Stimulated activated naive B cell treated with anti-CD40 and anti-IgM and Interleukin-4, amounts not matched to agents 10 μg/mL and 1 μg/mL and 100 μg/mL, for 72 hours (primary cell): ENCODE measurements at places on chromosomes 7 and 10.

GRCh38 chr7:94295850-94296249 is 98.8 kb upstream of the COL1A2 start:
- DNase-seq: no peak

DNA sequence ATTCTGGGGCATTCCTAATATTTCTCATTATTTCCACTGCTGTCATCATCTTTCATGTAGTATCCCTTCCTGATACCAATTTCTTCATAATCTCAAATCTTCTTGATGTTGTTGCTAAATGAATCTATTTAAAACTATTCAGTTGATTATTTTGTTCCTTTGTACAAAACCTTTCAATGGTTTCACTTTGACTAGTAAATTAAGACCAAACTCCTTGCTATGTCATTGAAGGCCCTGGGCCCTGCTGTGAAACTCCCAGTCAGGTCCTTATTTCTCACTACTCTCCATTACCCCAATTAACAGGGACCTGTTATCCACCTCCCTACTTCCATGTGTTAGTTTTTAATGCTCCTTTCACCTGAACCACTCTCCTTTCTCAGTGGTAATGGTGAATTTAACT is 97.0 kb downstream of the CTTNBP2 start:
- no peak for DNase-seq

DNA sequence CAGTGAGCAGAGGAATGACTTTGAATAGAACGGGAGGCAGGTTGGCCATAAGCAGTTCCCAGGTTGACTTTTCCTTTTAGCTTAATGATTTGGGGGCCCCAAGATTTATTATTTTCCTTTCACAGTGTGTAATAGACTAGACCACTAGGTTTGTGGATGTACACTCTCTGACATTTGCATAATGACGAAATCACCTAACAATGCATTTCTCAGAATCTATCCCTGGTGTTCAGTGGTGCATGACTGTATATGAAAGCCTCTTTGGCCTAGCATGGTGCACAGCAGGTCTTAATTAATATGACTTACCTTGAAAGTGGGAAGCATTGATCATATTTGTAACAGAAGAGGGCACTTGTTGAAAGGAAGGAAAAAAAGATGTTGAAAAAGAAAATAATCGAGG is 761.9 kb downstream of the TYW1 start:
- DNase-seq: no peak

DNA sequence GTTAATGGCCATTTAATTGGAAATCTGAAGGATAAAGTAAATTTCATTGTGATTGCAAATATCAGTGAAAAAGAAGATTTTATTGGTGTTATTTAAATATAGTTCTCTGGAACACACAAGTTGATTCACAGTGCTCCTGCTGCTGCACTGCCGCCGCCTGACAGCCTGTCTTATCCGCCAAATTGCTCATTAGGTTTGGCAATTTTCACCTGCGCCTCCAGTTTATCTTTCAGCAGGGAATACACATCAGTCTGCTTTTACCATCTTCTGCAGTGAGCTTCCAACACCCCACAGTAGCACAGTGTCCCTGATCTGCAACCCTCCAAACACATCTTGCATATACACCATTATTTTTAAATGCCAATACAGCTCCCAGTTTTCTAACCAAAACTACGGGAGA is 308.3 kb downstream of the PARD3 start:
- DNase-seq: no peak

- DNase-seq: no peak
Measured at GRCh38 chr10:44316922-44317215, 68.0 kb downstream of the CXCL12 start.

DNA sequence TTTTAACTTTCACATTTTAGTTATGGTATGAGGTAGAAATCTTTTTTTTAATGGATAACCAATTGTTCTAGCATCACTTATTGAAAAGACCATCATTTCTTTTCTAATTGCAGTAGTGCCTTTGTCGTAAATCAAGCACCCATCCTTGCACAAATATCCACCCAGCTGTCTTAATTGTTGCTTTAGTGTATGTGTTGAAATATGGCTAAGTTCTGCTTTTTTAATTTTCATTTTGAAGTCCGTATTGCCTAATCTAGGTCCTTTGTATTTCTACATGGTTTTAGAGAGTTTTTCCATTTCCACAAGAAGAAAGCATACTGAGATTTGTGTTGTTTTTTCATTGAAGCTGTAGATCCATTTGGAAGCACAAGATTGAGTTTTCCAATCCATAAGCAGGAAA is 259.6 kb upstream of the SEMA3E start:
- no peak for DNase-seq

GRCh38 chr10:69867699-69868558 is 66.2 kb downstream of the COL13A1 start:
- no peak for DNase-seq

DNA sequence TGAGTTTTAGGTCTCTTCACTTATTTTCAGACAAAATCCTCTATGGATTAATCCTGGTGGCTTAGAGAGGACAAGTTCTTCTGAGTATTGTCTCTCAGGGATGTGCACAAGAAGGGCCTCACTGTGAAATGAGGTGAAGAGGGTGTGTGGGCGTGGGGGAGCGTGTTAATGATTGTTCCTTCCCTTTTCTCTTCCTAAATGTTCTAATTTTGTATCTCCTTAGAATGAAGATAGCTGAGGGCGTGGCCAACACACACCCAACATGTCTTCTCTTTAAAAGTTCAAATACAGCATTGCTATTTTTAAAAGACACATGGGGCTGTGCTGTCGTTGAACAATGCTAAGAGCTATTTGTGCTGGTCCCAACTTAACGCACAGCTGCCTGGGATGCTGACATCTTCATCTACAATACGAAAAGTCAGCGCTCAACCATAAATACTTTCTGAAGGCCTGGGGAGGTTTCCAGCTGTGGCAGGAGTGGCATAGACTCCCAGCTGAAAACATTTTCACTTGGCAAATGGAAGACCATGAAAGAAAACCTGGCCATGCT is 135.9 kb downstream of the JCAD start:
- no peak for DNase-seq

- no peak for DNase-seq
Measured at GRCh38 chr7:131636092-131636491, 79.7 kb upstream of the PODXL start.

DNA sequence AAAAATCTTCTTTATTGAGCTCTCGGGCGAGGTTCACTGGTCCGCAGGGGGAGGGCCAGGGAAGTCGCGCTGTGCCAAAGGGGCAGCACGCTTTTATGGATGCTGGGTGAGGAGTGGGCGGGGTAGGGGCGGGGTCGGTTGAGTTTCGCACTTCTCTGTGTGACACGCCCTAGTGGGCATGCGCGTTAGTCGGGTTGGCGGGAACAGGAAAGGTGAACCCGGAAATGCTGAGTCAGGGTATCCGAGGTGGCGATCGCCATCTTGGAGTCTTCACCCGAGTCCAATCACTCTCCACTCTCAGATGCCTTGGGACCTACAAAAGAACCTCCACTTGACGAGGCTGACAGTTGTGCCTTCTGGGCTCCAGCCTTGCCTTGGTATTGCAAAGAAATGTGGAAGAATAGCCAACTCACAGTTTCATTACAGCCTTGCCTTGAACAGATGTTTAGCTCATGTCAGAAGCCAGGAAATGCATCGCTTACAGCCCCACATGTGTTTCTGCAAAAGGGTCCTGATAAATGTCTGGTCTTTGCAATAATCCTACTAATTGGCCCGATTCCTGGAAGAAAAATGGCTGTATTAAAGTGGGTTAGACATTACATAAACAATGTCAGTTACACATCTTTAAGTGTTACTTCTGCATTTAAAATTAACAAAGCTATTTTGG is 64.1 kb downstream of the AHR start:
- no peak for DNase-seq

GRCh38 chr10:60433684-60434083 is 44.0 kb upstream of the ANK3 start:
- DNase-seq: no peak

DNA sequence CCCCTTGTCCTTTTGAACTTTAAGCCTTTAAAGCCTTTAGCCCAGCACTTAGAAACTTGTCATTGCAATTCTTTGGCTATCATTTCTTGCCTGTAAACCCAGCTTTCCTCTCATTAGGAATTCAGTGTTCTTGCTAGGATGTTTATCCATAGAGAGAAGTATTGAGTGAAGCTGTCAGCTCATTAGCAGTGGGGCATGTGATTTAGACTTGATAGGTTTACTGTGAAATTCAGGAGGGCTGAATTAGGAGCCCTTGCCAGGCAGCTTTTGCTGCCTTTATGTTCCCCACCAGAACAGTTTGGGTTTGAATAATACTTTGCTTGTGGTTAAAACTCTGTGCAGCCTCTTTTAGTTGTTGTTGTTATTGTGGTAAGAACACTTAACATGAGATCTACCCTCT is 39.5 kb downstream of the LHFPL3 start:
- no peak for DNase-seq

DNA sequence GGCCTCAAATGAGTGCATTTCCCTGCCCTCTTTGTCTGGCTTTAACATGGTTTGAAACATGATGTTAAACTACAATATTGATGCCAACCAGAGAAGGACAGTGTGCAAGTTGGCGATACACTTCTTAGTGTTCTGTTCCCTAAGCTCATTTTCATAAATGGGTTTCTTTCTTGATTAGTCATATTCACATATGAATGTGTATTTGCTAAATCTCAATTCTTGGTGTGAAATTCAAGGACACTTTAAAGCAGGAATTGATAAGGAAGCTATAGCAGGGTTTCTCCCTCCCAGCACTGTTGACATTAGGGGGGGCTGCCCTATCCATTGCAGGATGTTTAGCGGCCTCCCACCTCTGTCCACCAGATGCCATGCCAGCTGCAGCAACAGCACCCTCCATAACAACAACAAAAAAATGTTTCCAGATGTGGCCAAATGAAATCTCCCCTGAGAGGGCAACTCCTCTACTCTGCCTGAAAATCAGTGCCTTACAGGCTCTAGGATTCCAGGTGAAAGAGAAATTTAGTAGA is 13.1 kb downstream of the CCNY start:
- no peak for DNase-seq

DNA sequence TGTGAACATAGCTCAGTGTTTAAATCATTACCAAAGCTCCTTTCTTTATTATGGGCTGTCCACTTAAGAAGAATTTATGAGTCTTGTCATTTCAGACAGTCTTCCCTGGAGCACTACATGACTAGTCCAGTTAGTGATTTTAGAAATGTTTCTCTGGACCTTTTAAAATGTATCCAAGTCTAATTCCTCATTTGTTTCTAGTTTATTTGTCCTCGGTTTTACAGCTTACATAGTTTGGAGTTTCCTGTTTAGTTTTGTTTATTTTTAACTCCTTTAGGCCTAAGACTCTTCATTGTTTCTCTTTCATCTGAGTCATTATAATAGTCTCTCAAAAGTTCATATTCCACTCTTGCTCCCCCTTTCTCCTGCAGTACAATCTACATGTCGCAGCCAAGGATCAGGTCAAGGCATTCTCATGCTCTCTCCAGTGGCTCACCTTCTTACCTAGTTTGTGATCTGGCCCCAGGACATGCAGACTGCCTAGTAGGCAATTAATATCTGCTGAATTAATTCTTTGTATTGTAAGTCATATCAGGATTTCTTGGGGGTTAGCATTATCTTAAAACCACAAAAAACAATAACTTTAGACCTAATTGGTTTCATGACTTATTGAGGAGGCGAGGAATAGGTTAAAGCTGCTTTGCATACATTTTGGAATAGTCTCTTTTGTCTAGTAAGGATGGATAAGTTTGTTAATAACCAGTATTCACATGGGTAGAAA is 93.8 kb downstream of the MAPK8 start:
- no peak for DNase-seq

- no peak for DNase-seq
Measured at GRCh38 chr10:51620131-51620530, 79.3 kb downstream of the CSTF2T start.

DNA sequence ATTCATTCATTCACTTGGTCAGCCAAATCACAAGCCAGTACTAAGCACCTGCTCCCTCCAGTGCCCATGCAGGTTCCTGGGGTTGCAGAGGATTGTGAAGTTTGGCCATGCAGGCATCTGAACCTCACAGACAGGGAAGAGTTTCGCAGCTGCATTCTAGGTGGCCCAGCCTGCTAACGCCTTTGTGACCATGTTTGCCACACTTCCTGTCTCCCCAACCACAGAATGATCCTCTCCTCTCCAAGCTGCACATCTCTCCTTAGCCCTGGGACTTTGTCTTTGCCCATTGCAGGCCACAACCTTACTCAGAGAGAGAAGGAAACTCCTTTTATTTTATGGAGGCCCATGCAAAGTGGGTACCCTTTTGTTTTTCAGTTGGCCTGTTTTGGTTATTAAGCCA is 31.8 kb downstream of the EPDR1 start:
- DNase-seq: no peak

- DNase-seq: no peak
Measured at GRCh38 chr10:25867321-25867720, 66.7 kb upstream of the MYO3A start.

GRCh38 chr7:78510580-78511188 is 712.1 kb downstream of the PHTF2 start:
- DNase-seq: no peak

DNA sequence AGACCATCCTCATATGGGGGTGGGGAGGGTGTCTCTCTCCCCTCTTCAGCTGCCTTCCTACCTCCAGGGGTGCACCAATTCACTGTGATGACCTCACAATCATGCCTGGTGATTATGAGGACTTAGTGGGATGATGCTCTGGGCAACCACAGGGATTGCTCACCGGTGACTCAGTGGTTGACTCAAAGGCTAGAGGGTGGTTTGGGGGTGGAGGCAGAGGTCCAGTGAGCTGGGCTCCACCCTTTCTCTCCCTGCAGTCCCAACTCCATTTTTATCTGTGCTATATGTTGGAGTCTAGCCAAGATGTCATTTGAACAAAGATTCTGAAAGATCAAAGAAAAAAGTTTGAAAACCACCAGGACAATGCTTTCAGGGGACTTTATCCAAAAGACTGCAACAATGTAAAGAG is 286.9 kb downstream of the KCNMA1 start:
- DNase-seq: no peak

DNA sequence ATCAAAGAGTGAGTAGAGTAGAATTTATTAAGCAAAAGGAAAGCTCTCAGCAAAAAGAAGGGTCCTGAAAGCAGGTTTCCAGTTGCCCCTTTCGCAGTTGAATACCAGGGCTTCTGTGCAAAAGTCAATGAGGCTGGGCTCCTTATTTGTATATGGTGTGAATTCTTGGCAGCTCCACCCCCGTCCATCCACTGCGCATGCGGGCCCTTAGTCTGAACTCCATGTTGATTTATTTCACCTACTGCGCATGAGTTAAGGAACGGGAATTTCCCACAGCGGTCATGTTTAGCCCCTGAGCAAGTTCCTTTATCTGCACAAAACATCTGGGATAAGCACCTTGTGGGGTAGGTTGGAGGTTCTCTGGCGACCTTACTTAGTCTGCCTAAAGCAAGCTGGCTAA is 325.6 kb downstream of the ZWINT start:
- DNase-seq: no peak

DNA sequence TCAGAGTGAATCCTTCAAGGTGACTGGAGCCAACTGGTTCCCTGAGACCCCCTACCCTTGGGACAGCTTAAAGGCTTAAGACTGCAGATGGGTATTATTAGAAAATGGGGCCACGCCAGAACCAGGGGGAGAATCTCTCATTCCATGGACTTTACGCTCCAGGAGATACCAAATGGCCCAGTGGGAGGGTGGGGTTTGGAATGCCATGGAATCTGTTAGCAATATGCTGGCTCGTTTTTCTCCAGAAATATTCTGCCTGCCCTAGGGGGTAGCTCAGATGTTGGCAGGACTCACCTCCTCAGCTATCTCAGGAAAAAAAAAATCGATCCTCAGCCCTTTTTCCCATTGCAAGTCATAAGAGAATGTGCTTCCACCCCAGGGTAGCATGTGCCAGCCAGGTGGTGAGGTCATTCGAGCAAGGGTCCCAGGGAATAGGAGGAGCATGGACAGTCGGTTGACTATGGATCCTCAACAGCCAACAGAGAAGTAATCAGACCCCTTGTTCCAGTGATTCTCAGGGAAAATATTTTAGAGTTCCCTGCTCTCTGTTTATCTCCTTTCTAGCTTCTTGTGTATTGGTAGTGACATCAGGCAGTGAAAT is 22.9 kb downstream of the SVIL start:
- DNase-seq: no peak
